Renal cortex interstitium (tissue), 15 donors: ENCODE measurements at places on chromosomes 16 and 17.
A peak's percentile ranks its signal among the peaks of the same experiment; 100 is the strongest.

GRCh38 chr17:63760771-63761539 is 12.4 kb downstream of the CCDC47 start:
- no peak for DNase-seq

DNA sequence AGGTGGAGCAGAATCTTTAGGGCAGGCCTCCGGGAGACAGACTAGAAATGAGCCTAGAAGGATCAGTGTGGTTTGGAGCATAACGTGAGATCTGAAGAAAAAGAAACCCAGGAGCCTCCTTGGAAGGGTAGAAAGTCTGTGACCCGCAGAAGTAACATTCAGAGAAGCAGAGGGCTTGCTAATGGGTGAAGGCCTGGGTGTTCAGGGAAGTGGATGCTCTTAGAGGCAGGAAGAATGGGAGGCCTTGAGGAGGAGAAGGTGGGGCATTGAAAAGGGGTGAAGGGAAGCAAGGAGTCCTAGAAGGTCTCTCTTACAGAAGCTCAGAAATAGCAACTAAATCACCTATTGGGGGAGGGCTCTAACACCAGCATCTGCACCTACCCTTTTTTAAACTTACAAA is 20.3 kb downstream of the GPT2 start:
- DNase-seq: no peak

- no peak for DNase-seq
Measured at GRCh38 chr17:19537111-19537510, 3.5 kb downstream of the SLC47A1 start.

- no peak for DNase-seq
Measured at GRCh38 chr16:86228713-86229112, 281.6 kb upstream of the FOXF1 start.

DNA sequence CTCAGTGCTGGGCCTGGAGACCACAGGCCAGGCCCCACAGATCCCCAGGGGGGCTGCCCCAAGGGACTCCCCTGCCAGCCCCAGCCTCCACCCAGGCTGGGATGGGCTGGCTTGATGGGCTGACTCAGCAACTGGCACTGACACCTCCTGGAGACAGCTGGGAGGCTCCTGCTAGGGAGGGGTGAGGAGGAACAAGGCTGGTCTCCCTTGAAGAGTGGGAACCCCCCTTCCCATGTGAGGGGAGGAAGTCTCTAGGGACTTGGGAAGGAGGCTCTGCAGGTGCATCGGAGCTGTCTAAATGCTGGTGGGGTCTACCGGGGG is 10.4 kb downstream of the NHERF1 start:
- DNase-seq: no peak

DNA sequence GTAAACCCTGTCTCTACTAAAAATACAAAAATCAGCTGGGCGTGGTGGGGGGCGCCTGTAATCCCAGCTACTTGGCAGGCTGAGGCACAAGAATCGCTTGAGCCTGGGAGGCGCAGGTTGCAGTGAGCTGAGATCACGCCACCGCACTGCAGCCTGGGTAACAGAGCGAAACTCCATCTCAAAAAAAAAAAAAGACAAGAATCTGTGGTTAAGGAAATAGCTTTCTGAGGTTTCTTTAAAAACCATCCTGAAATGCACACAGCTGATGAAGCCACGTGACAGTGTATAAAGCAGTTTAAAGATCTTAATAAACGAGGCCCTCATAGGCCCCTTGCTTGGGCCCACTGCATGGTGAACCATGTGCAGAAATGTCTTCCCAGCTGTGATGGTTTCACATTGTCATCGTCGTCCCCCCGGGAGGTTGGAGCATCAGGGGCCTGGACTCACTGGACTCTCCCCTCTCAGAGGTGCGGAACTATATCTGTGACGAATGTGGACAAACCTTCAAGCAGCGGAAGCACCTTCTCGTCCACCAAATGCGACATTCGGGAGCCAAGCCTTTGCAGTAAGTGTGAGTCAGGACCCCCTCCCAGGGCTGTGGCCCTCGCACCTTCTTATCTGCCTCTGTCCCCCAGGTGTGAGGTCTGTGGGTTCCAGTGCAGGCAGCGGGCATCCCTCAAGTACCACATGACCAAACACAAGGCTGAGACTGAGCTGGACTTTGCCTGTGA is 16.2 kb downstream of the ZNF276 start:
- no peak for DNase-seq

DNA sequence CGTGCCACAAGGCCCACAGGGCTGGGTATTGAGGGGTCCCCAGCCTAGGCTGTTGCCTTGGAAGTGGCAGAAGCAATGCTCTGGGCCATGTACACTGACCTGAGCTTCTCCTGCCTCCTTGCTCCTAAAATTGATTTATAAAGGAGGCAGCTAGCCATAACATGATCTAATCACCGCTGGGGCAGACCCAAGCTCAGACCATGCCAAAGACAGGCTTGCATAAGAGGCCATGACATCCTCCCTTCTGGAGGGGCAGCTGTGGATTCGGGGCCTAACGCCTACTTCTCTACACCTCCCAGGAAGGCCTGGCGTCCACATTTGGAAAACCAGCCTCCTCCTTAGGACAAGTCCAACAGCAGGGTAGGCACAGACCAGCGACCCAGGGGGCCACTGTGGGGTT is 12.3 kb downstream of the HSD11B2 start:
- DNase-seq: no peak

GRCh38 chr16:80743273-80743672 is 61.1 kb downstream of the CDYL2 start:
- no peak for DNase-seq

- no peak for DNase-seq
Measured at GRCh38 chr16:12976936-12977335, 75.5 kb downstream of the SHISA9 start.

GRCh38 chr16:25481636-25482035 is 210.1 kb upstream of the HS3ST4 start:
- no peak for DNase-seq

DNA sequence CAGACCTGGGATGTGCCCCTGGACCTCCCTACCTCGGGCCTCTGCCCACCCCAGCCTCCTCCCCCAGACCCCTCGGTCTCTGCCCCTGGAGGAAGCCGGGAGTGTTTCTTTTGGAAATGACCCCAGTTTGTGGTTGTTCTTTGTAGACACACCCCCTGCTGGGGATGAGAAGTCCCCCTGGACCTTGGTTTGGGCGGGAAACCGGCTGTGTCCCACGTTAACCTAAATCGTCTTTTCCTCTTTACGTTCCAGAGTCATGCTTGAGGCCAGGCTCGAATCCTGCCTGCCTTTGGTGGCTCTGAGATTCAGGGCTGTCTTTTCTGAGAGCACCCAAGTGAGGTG is 116.6 kb downstream of the METRNL start:
- no peak for DNase-seq

DNA sequence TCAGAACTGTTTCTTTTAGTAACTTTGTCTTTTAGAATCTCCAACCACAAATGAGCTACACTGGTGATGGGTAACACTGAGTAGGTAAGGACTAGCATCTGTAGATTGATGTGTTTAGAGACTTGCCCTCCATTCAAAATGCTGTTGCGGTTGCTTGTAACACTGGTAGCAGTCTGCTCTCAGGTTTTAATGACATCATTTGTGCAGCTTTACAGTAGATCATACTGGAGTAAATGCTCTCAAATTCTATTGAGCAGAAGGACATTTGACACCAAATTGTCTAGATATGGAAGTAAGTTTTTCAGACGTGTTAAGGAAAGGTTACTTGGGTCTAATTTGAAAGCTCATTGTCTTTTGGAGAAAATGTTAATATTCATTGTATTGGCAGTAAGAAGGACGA is 98.8 kb downstream of the NLK start:
- DNase-seq: no peak

DNA sequence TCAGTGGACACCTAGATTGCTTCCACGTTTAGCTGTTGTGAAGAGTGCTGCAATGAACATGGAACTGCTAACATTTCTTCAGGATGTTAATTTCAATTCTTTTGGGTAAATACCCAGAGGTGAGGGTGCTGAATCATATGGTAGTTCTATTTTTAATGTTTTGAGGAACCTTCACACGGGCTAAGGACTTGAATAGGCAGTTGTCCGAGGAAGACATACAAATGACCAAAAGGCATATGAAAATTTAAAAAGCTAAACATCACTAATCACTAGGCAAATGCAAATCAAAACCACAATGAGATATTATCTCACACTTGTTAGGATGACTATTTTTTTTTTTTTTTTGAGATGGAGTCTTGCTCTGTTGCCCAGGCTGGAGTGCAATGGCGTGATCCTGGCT is 173.3 kb downstream of the PRKCB start:
- no peak for DNase-seq

GRCh38 chr16:84585886-84586285 is 32.0 kb downstream of the COTL1 start:
- no peak for DNase-seq

DNA sequence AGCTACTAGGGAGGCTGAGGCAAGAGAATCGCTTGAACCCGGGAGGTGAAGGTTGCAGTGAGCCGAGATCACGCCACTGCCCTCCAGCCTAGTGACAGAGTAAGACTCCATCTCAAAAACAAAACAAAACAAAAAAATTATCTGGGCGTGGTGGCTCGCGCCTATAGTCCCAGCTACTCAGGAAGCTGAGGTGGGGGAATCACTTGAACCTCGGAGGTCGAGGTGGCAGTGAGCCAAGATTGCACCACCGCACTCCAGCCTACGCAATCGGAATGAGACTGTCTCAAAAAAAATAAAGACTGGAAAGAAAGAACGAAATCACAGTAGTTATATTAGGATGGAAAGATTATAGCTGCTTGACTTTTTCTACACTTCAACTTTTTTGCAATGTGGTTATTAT is 18.9 kb downstream of the COG1 start:
- no peak for DNase-seq

DNA sequence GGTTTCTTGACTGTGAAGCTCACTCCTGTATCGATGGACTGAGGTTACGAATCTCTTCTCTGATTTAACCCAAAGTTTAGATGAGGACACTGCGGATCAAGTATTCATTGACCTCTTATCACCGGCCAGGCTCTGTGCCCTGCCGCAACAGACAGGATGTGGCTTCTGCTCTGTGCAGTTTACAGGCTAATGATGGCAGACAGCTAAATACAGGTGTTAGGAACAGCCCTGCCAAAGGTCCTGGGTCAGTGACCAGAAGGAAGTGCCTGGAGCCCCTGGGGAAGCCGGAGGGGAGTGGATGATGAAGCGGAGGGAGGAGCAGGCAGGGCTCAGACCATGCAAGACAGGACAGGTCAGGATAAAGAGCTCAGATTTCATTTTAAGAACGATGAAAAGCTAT is 44.4 kb downstream of the HAPSTR1 start:
- DNase-seq: no peak

- no peak for DNase-seq
Measured at GRCh38 chr17:80650331-80650672, 105.7 kb downstream of the RPTOR start.

DNA sequence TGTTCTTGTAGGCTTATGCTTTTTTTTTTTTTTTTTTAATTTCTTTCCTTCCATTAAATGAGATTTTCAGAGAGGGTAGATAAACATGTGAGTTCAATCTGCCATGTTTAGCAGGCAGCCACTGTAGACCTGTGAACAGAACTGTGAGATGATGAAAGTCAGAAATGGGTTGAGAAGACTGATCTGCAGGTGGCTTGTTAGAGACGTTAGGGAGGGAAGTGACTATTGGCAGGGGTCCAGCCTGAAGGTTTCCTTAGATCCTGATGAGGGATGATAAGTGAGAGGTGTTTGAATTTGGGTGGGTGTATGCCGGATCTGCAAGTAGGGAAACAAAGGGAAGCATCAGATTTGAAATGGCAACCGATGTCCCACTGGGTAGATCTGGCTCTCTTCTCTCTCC is 157.8 kb downstream of the HS3ST3B1 start:
- DNase-seq: no peak

- DNase-seq: no peak
Measured at GRCh38 chr17:80190716-80191115, 20.9 kb downstream of the CARD14 start.

- DNase-seq: no peak
Measured at GRCh38 chr16:86843812-86844211, 265.5 kb downstream of the FOXL1 start.

DNA sequence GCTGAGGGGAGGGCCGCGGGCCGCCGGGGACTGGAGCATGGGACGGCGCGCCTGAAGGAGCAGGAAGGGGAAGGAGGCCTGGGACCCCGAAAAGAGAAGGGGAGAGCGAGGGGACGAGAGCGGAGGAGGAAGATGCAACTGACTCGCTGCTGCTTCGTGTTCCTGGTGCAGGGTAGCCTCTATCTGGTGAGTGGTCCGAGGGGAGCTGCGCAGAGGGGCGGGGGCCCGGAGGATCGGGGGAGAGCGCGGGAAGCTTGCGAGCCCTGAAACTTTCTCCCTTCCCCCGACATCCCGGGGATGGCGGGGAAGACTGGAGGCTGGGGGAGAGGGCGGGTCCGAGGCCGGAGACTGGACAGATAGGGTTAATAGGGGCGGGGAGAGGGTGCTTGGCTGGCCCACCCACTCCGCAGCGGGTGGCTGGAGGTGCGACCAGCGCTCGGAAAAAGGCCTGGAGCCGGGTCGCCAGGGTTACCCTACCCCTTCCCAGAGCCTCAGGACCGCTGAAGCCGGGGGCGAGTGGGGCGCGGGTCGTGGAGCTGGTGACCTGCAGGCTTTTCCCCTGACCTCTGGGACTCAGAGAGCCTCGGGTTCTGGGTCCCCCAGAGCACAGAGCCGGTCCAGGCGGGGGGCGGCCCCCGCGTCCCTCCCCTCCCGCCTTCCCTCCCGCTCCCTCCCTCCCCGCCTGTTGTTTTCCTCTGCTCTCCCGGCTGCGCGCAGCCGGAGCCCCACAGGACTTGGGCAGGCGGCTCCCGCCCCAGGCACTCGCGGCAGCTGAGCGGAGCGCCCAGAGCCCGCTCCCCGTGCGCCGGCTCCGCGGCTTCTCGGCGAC is 631 bp downstream of the NXPH3 start:
- peak; percentile 37 for DNase-seq
